ENCODE measurements at places on chromosomes 6 and 20. TPM values are rescaled to one million over a fixed set of nuclear protein-coding genes. Genes with fewer than 3 reads are reported as not detected.

Gene F13A1
- 32.5 TPM for total RNA-seq

- no peaks in the 10 kb centered on the region for H3K36me3 ChIP-seq
- no peak overlapping the region for H3K4me3 ChIP-seq
- H3K27ac ChIP-seq, result no peak overlapping the region
- no peaks in the 10 kb centered on the region for H3K27me3 ChIP-seq
Measured at GRCh38 chr6:56814802-56815201, 140.1 kb upstream of the BEND6 start.

DNA sequence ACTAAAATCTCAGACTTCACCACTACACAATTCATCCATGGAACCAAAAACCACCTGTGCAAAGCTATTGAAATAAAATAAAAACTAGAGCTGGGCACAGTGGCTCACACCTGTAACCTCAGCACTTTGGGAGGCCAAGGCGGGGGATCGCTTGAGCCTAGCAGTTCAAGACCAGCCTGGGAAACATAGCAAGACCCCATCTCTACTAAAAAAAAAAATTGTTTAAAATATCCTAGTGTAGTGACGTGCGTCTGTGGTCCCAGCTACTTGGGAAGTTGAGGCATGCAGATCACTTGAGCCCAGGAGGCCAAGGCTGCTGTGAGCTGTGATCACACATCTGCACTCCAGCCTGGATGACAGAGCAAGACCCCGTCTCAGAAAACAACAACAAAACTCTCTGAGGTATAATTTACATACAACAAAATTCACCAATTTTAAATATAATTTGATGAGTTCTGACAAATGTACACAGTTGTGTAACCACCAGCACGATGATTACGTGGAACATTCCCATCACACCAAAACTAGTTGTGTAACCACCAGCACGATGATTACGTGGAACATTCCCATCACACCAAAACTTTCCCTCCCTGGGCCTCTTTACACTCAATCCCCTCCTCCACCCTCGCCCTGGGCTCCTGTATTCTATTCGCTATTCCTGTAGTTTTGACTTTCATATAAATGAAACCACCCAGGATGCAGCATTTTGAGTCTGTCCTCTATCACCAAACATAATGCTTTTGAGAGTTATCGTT, 107.5 kb downstream of the TAF4 start:
- H3K27me3 ChIP-seq, result no peaks in the 10 kb centered on the region
- no peak overlapping the region for H3K4me3 ChIP-seq
- no peaks in the 10 kb centered on the region for H3K4me1 ChIP-seq
- no peak overlapping the region for H3K27ac ChIP-seq
- no peak for DNase-seq

GRCh38 chr6:90072935-90073464, 178.7 kb downstream of the GJA10 start:
- H3K4me1 ChIP-seq, result peaks cover 13% of the 10 kb centered on the region
- H3K36me3 ChIP-seq, result peaks cover 17% of the 10 kb centered on the region
- no peak overlapping the region for H3K4me3 ChIP-seq
- no peak overlapping the region for H3K27ac ChIP-seq
- DNase-seq, result no peak

GRCh38 chr6:127483399-127484055, 24.3 kb upstream of the KIAA0408 start:
- DNase-seq, result no peak
- no peaks in the 10 kb centered on the region for H3K36me3 ChIP-seq
- H3K27ac ChIP-seq, result no peak overlapping the region
- no peaks in the 10 kb centered on the region for H3K27me3 ChIP-seq
- H3K4me1 ChIP-seq, result no peaks in the 10 kb centered on the region
- H3K4me3 ChIP-seq, result no peak overlapping the region

DNA sequence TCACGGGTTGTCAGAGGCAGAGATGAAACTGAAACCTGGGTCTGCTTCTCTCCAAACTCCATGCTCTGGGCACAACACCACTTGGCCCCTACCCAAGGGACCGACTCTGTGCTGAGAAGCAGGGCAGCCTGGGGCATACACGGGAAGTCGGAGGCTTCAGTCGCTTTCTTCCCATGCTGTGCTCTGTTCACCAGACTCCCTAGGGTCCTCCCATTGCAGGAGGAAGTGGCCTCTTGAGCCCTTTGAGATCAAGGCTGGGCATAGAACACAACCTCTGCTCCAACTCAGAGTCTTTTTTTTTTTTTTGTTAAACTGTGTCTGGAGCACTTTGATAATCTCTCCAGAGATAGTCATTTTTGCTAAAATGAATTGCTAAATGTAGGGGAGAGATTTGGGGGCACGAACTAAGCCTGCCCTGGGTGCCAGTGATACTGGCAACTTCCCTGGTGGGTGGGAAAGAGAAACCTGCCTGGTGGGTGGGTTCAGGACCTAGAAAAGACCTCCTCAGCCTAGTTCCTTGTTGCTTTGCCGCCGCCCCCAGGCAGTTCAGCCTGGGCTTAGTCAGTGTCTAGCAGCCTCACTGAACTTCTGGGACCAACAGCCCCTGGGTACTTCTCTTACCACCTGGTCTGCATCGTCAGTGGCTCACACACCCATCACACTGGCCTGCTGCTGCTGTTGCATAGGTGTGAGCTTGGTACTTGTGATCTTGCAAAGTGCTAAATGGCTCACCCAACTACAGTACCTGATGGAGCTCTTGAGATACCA, 62.0 kb downstream of the PPP1R14C start:
- no peak overlapping the region for H3K4me3 ChIP-seq
- no peak overlapping the region for H3K27ac ChIP-seq
- no peak for DNase-seq
- H3K4me1 ChIP-seq, result peaks cover 9% of the 10 kb centered on the region
- H3K36me3 ChIP-seq, result no peaks in the 10 kb centered on the region

Measured in natural killer cell (primary cell).